ENCODE measurements at places on chromosomes 11 and 22.

DNA sequence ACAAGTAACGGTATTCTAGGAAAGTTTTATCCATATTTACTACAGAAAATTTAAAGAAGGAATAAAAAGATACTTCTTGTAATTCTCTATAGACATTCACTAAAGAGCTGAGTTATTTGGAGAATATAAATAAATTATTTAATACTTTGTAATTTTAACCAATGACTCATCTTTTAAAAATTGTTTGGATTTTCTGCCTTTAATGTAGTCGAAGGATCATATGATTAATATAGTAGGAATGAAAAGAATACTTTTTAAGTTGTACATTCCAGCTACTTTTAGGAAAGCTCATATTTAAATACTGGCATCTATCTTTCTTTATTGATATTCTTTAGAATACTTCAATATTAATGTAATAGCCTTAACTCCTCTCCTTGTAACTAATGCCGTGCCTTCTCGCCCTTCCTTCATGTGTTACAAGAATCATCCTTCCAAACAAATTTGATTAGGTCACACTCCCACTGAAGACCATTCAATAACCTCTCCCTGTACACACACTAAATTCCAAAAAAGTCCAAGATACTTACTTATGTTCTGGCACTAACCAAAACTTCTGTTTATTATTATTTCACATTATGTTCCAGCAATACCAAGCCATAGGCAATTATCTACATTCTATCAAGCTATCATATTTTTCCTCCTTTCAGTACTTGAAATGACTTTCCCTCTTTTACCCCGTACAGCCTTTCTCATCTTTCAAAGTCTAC is 501.9 kb downstream of the CNTN5 start:
- H3K4me1 ChIP-seq, result no peaks in the 10 kb centered on the region
- H3K27me3 ChIP-seq, result no peaks in the 10 kb centered on the region
- no peak overlapping the region for H3K27ac ChIP-seq
- no peaks in the 10 kb centered on the region for H3K36me3 ChIP-seq
- no peak overlapping the region for H3K4me3 ChIP-seq
- no peak for DNase-seq

GRCh38 chr11:73154178-73154577 is 12.1 kb upstream of the FCHSD2 start:
- H3K27me3 ChIP-seq, result no peaks in the 10 kb centered on the region
- H3K36me3 ChIP-seq, result no peaks in the 10 kb centered on the region
- peaks cover 18% of the 10 kb centered on the region for H3K4me1 ChIP-seq
- DNase-seq, result no peak
- no peak overlapping the region for H3K27ac ChIP-seq

- no peak overlapping the region for H3K27ac ChIP-seq
- no peaks in the 10 kb centered on the region for H3K36me3 ChIP-seq
- no peak for DNase-seq
- H3K27me3 ChIP-seq, result no peaks in the 10 kb centered on the region
- peaks cover 1% of the 10 kb centered on the region for H3K4me1 ChIP-seq
- H3K4me3 ChIP-seq, result no peak overlapping the region
Observed at GRCh38 chr22:37533995-37534394, 14.8 kb upstream of the CARD10 start.

- H3K4me3 ChIP-seq, result no peak overlapping the region
- no peaks in the 10 kb centered on the region for H3K4me1 ChIP-seq
- no peak overlapping the region for H3K27ac ChIP-seq
- H3K27me3 ChIP-seq, result no peaks in the 10 kb centered on the region
- H3K36me3 ChIP-seq, result no peaks in the 10 kb centered on the region
Observed at GRCh38 chr11:107769189-107769588, 57.3 kb upstream of the SLN start.

DNA sequence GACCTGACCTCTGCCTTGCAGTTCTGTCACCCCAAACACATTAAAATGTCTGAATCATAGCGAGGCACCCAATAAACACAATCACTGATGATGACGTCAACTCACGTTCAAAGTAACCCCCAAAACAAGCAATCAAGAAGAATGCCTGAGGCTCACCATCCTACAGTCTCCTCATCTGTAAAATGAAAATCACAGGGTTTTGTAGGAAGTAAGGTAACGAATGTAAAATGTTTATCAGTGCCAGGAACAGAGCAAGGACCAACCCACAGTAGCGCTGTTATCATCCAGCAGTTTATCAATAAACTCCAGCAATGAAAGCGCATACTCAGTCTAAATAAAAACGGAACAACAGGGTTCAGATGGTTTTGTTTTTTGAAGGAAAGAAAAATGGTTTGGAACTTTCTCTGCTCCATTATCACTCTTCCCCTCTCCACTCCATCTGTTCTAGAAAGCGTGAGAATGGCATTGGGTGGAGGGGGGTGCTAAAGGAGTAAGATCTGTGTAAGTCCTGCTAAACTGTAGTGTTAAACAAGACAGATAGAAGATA is 110.5 kb downstream of the MICAL3 start:
- DNase-seq, result no peak
- H3K4me3 ChIP-seq, result no peak overlapping the region
- no peaks in the 10 kb centered on the region for H3K27me3 ChIP-seq
- no peak overlapping the region for H3K27ac ChIP-seq
- no peaks in the 10 kb centered on the region for H3K36me3 ChIP-seq

- no peak overlapping the region for H3K27ac ChIP-seq
- peak; percentile 40 for DNase-seq
- H3K27me3 ChIP-seq, result no peaks in the 10 kb centered on the region
- no peak overlapping the region for H3K4me3 ChIP-seq
- H3K36me3 ChIP-seq, result no peaks in the 10 kb centered on the region
Observed at GRCh38 chr11:79100093-79100910, 340.5 kb downstream of the TENM4 start.

- DNase-seq, result no peak
- no peaks in the 10 kb centered on the region for H3K36me3 ChIP-seq
- H3K27me3 ChIP-seq, result peaks cover 16% of the 10 kb centered on the region
- no peaks in the 10 kb centered on the region for H3K4me1 ChIP-seq
- no peak overlapping the region for H3K27ac ChIP-seq
- no peak overlapping the region for H3K4me3 ChIP-seq
Observed at GRCh38 chr22:27381960-27382742, 419.4 kb downstream of the MN1 start.

GRCh38 chr22:33224841-33225240 is 166.7 kb upstream of the SYN3 start:
- no peak overlapping the region for H3K27ac ChIP-seq
- H3K4me1 ChIP-seq, result no peaks in the 10 kb centered on the region
- no peak overlapping the region for H3K4me3 ChIP-seq
- no peak for DNase-seq
- no peaks in the 10 kb centered on the region for H3K27me3 ChIP-seq

GRCh38 chr11:8090756-8091155 is 9.7 kb downstream of the TUB start:
- no peaks in the 10 kb centered on the region for H3K27me3 ChIP-seq
- DNase-seq, result peak; percentile 50
- no peaks in the 10 kb centered on the region for H3K4me1 ChIP-seq
- H3K27ac ChIP-seq, result no peak overlapping the region
- H3K4me3 ChIP-seq, result no peak overlapping the region

DNA sequence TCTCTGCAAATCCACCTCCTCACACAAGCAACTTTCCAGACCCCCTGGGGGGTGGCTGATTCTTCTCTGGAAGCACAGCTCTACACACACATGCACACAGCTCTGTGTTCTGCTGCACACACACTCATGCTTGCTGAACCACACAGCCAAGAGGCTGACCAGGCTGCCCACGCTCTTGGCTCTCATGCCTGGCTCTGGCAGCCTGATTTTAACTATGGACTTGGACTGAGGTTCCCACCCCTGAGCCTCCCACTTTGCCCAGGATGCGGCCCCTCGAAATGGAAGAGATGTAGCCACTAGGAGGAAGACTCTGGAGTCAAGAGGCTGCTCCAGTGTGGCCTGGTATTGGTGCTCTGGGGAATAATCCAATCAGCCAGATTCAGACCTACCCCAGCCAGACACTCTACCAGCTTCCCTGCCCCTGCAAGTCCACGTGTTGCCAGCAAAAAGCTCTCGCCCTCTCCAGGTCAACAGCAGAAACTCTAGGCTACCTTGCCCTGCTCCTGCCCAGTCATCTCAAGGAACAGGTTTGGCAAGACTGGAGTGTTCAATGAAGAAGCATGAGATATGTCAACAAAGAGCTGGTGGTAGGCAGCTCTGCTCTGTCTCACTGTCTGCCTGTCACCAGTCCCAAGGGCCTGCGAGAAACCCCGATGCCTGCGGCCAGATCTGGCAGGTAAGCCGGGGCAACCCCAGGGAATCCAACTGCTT is 8.8 kb upstream of the CASTOR1 start:
- DNase-seq, result no peak
- no peak overlapping the region for H3K27ac ChIP-seq
- no peaks in the 10 kb centered on the region for H3K4me1 ChIP-seq

- H3K27ac ChIP-seq, result no peak overlapping the region
- H3K4me3 ChIP-seq, result no peak overlapping the region
- H3K4me1 ChIP-seq, result no peaks in the 10 kb centered on the region
- H3K27me3 ChIP-seq, result no peaks in the 10 kb centered on the region
- H3K36me3 ChIP-seq, result no peaks in the 10 kb centered on the region
Observed at GRCh38 chr11:57868491-57868890, 106.9 kb downstream of the CTNND1 start.
